ENCODE measurements at places on chromosomes 5 and 9. TPM values are rescaled to one million over a fixed set of nuclear protein-coding genes. Genes with fewer than 3 reads are reported as not detected.

DNA sequence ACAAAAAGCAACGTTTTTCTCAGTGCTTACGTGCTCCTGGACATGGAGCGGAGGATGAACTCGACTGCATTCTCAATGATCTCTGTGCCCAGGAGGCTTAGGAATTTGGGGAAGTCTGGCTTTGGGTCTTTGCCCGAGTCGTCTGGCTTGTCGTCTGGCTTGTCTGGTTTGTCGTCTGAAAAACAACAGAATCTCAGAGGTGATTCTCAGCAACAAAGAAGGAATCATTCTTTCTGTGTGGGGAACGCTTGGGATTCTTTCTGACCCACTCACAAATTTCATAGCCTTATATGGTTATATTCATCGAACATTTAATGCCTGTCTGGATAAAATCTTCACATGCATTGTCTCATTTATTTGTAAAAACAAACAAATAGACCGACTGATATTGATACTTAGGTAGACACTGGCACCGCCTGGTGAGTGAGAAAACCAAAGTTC lies 4.7 kb downstream of the C5orf46 start:
- H3K27ac ChIP-seq: no peak overlapping the region
- no peak for DNase-seq
- no peak overlapping the region for H3K4me3 ChIP-seq
- no peaks in the 10 kb centered on the region for H3K27me3 ChIP-seq

- no peak overlapping the region for H3K4me3 ChIP-seq
- H3K4me1 ChIP-seq: peaks cover 6% of the 10 kb centered on the region
- no peaks in the 10 kb centered on the region for H3K27me3 ChIP-seq
- H3K36me3 ChIP-seq: no peaks in the 10 kb centered on the region
Observed at GRCh38 chr5:142048272-142048671, 35.4 kb upstream of the GNPDA1 start.

DNA sequence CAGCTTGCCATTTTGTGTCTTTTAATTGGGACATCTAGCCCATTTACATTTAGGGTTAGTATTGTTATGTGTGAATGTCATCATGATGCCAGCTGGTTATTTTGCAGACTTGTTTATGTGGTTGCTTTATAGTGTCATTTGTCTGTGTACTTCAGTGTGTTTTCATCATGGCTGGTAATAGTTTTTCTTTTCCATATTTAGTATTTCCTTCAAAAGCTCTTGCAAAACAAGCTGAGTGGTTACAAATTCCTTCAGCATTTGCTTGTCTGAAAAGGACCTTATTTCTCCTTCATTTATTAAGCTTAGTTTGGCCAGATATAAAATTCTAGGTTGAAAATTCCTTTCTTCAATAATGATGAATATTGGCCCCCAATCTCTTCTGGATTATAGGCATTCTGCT lies 28.5 kb upstream of the TNFSF15 start:
- DNase-seq: no peak
- H3K4me1 ChIP-seq: no peaks in the 10 kb centered on the region
- no peak overlapping the region for H3K4me3 ChIP-seq
- H3K36me3 ChIP-seq: no peaks in the 10 kb centered on the region

DNA sequence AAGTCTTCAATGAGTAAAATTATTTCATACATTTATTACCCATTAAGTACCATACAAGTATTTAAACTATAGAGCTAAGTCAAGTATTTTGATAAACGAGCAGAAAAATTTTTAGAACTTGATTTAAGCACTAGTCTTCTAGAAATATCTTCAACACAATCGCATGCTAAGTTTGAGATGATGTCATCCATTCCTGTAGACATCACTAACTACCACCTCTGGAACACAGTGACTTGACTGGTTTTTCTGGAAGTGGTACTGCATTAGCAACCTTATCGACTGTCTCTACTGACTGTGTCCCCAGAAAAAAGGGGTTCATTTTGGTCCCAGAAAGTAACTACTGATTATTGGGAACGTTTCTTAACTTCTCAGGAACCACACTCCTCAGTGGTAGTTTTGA lies 69.0 kb downstream of the CDC14B start:
- no peak overlapping the region for H3K27ac ChIP-seq
- H3K36me3 ChIP-seq: no peaks in the 10 kb centered on the region
- H3K4me3 ChIP-seq: no peak overlapping the region
- no peak for DNase-seq
- H3K4me1 ChIP-seq: peaks cover 24% of the 10 kb centered on the region
- no peaks in the 10 kb centered on the region for H3K27me3 ChIP-seq

FOXD4L6 gene
- not detected for total RNA-seq

AP3B1 gene
- total RNA-seq: 20.1 TPM

Measured in heart right ventricle (tissue), 16 donors.